ENCODE measurements at places on chromosomes 7 and 10.

DNA sequence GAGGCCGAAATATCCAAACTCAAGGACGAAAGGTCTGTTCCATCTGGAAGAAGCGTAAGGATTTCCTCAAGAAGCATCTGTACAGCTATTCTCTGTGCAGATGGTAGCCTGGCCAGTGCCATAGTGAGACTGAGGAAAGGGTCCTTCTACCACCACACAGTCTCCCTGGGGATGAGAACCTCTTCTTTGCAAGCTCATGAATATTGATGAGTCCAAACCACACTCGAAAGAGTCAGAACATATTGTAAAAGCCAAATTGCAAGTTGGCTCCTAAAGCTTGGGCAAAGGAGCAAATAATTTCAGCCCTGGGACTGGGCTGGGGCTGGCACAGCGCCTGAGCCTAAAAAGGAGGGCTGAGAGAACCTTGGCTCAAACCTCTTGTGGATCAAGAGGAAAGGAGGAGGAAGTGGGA is 66.1 kb upstream of the PIP4K2A start:
- no peak for DNase-seq

DNA sequence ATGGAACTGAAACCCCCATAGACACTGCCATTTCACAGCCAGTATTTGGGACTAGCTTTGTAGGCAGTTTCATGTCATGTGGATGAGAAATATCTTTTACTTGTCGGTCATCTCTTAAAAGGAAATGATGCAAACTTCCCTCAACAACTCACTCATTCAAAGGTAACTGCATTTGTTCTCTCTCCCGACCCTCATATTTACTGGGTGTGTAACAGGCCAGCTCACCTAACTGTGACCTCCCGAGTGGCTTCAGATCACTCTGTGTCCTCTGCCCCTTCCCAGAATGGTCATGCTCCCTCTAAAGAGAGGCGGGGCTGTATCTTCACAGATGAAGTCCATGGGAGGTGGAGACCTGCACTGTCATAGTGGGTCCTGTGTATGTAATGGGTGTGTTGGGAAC is 14.7 kb downstream of the LRRC18 start:
- no peak for DNase-seq

DNA sequence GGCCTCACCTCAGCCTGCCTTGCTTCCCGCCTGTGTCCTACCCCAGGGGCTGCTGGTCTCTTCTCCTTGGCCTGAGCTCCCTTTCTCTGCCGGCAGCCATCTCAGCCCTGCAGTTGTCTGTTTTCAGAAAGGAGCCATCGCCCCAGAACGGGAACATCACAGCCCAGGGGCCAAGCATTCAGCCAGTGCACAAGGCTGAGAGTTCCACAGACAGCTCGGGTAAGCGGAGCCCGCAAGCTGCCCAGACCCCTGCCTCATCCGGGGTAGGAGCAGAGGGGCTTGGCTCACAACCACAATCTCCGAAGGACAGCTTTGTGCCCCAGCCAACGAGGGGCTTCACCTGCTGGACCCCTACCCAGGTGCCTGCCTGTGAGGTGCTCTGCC is 5.3 kb upstream of the DEPP1 start:
- DNase-seq = no peak

DNA sequence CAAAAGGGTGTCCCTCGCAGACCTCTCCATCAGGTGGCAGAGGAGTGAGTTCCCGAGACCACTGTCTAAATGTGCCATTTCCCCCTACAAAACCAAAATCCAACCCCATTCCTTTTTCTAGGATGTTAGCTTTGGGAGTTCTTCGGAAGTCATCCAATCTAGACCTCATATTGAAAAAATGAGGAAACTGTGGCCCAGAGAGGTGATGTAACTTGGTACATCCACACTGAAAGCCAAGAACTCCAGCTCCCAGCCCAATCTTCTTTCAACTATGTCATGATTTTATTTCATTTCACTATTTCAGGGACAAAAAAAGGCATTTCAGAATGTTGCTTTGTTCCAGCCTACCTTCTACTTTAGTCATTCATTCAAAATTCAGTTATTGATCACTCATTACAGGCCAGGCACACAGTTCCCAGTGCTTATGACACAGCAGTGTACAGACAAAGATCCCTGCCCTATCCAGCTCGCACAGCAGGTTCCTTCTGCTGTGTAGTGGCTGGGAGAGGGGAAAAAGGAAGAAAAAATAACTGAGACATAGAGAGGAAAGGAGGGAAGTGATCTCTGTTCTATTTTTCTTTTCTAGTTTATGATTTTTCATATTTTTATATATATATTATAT is 35.8 kb downstream of the SCRN1 start:
- no peak for DNase-seq

GRCh38 chr7:2893411-2893861 is 49.3 kb upstream of the GNA12 start:
- no peak for DNase-seq

- no peak for DNase-seq
Observed at GRCh38 chr7:157795643-157796042, 458.8 kb downstream of the DNAJB6 start.

DNA sequence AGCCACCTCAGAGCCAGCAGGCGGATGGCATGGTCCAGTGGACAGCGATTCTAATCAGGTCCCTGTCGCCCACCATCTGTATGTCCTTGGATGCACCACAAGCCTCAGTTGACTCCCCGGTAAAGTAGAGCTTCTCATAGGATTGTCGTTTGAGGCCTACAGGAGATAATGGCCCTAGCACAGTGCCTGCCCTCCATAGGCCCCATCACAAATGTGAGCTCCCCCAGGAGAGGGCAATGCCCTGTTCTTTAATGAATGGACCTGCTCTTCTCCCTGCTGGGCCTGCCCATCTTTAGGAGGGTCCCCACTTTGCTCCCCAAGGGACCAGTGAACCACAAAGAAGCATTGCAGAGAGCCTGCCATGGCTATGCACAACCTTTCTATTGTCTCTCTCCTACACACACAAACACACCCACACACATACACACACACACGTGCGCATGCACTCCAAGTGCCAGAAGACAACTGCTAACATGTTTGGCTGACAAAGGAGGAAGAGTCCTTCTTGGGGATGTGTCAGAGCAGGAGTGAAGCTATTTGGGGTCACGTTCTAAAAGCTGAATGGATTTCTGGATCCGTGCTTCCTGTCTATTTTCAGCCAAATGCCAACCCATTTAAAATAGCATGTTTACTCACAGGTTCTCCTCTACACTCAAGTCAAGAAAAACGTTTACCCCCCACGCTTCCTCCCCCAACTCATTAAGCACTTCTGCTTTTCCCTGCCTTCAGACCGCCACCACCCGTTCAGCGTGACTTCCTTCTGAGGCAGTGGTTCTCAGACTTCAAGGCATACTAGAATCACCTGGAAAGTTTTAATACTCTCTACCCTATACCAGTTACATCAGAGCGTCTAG is 196.1 kb downstream of the GRID1 start:
- peak; percentile 50 for DNase-seq

- DNase-seq = peak; percentile 93
Observed at GRCh38 chr7:50534690-50535290, 30.4 kb downstream of the DDC start.

DNA sequence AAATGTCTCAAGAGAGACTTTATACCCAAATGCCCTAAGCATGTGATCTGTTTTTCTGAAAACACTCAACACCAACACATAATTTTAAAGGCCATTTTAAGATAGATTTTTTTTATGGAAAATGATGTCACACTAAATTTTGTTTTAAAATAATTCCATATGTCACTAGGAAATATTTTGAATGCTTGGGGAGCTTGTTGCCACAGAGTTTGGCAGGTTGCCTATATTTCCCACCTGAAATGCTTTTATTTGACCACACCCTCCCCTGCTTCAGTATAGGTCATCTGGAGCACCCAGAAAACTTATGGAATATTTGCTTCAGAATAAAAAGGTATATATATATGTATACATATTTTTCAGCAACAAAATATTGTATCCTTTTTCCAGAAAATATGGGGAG is 180.0 kb upstream of the ANK3 start:
- DNase-seq = no peak

DNA sequence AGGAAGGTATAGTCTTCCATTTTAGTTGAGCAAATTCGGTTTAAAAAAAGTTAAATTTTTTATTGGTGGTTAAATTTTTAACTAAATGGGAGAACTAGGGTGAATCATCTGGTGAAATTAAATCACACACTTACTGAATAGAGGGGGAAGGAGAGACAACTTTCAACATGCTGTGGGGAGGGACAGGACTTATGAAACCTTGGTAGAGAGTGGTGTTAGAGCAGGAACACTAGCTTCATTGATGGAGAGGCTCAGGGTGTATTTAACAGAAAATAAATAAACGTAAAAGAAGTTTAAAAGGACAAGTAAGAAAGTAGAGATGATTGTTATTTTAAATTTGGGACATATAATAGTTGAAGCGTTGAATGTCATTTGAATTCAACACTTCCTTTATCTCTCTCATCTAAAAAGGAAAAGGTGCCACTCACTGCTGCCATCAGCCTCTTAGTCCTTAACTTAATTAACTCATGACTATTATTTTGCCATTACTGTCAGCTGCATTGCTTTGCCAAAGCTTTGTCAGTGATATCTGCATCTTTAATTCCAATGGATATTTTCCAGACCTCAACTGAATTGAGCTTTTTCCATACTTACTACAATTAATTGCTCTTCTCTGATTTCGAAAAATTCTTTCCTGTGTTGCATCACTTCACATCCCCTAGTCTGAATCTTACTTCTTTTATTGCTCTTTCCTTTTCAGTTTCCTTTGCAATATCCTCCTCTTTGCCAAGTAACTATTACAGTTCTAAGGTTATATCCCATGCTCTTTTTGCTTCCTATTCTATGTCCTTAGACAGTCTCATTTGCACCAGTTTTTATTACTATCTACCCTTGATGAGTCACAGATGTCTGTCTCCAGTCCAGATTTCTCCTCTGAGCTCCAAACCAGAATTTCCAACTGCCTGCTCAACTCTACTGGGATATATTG is 71.7 kb downstream of the GNAT3 start:
- DNase-seq = no peak

DNA sequence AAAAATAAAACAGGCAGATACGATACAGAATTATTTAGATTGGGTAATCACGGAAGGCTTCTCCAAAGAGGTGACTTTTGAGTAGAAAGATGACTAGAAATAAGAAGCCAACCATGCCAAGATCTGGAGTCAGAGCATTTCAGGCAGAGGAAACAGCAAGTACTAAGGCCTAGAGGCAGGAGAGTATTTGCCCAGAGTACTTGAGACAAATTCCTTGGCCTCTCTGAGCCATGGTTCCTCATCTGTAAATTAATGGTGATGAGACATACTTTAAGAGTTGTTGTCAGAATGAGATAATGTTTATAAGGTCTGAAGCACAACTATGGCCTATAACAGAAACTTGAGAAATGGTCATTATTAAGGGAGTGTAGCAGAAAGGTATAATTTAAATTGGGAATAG is 15.8 kb upstream of the GPR37 start:
- DNase-seq = no peak

GRCh38 chr10:126705951-126706565 is 35.6 kb upstream of the C10orf90 start:
- no peak for DNase-seq

- DNase-seq = no peak
Observed at GRCh38 chr7:5870311-5870710, 10.3 kb upstream of the OCM start.

GRCh38 chr7:15621468-15621867 is 59.7 kb upstream of the AGMO start:
- DNase-seq = no peak

DNA sequence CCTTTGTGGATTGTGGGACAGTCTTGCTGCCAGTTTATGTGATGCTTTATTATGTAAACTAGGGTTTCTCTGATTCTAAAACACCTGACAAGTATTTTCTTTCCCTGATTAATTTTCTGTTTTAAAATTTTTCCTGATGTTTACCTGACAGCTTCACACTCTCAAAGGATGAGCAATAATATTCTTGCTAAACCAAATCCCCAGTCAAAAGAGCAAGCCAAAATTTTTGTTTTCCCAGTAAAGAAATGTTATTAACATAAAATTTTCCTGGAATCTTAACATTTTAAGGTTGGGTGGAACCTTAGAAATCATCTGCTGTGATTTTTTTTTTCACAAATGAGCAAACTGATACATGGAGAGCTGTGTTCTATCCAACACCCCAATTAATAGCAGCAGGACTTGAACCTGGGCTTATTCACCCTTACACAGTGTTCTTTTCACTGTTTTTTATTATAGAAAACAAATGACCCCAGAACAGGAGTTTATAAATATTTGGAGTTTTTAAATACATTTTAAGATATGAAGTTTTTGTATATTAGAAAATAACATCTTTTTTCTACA is 185.2 kb upstream of the VIPR2 start:
- DNase-seq = no peak

DNA sequence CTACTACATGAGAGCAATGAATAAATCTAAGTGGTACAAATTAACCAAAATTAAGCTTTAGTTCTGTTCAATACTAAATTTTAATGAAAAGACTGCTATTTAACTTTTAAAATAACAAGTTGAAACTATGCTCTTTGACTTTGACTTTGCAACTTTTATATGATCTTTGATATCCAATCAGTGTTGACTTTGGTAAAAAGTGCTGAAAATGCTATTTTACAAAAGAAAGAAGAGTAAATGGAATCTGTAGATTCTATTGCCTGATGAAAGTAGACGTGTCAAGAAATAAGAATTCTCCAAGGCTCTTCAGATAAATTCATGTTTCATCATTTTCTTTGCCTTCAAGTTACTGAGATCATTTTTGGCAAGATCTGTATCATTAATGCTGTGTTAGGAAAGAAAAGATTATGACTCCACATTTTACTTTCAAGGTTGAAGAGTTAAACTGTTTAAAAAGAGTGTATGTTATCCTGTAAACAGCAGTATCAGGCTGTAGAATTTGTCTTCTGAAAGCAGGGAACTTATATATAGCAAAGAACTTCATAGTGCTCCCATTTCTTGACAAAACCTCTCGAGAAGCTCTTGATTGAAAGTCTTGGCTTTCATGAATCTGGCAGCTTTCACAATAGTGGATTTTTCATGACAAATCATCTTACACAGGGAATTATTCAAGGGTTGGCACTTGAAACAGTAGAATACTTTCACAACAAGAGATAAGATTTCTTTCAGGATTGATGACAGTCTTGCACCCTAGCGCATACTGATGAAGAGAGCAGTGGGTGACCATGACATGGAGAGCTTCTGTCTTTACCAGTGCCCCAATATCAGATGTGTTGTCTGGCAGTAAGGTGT is 72.1 kb downstream of the PTEN start:
- DNase-seq = no peak

- DNase-seq = no peak
Observed at GRCh38 chr7:78444267-78444666, 645.7 kb downstream of the PHTF2 start.

- peak; percentile 25 for DNase-seq
Observed at GRCh38 chr7:116829041-116829440, 33.3 kb upstream of the CAPZA2 start.
